ENCODE measurements at places on chromosomes 16 and 17. TPM values are rescaled to one million over a fixed set of nuclear protein-coding genes. Genes with fewer than 3 reads are reported as not detected.

BCL6B gene
- not detected for total RNA-seq

DNAAF8 gene
- total RNA-seq, result 0.26 TPM

MLKL gene
- total RNA-seq, result 50.0 TPM

SPNS1 gene
- total RNA-seq, result 51.2 TPM

CSH2 gene
- total RNA-seq, result not detected

MLLT6 gene
- total RNA-seq, result 39.0 TPM

TBC1D3H gene
- total RNA-seq, result not detected

DDX28 gene
- total RNA-seq, result 20.1 TPM

OR2C1 gene
- not detected for total RNA-seq

UTS2R gene
- total RNA-seq, result not detected

C1QTNF8 gene
- total RNA-seq, result not detected

ZNF750 gene
- not detected for total RNA-seq

ADAD2 gene
- not detected for total RNA-seq

ZNF624 gene
- total RNA-seq, result 5.3 TPM

KRTAP3-1 gene
- not detected for total RNA-seq

GPR142 gene
- total RNA-seq, result not detected

NTHL1 gene
- total RNA-seq, result 18.0 TPM

CDIP1 gene
- total RNA-seq, result 4.7 TPM

AXIN2 gene
- 0.06 TPM for total RNA-seq

RARA gene
- total RNA-seq, result 12.1 TPM
